Activated naive CD4-positive, alpha-beta T cell treated with anti-CD3 and anti-CD28 coated beads for 36 hours (primary cell): ENCODE measurements at places on chromosomes 7 and 10. TPM values are rescaled to one million over a fixed set of nuclear protein-coding genes. Genes with fewer than 3 reads are reported as not detected.

Gene NPFFR1
- not detected for total RNA-seq

- no peak for DNase-seq
Measured at GRCh38 chr10:60777696-60778213, 523 bp upstream of the CDK1 start.

DNA sequence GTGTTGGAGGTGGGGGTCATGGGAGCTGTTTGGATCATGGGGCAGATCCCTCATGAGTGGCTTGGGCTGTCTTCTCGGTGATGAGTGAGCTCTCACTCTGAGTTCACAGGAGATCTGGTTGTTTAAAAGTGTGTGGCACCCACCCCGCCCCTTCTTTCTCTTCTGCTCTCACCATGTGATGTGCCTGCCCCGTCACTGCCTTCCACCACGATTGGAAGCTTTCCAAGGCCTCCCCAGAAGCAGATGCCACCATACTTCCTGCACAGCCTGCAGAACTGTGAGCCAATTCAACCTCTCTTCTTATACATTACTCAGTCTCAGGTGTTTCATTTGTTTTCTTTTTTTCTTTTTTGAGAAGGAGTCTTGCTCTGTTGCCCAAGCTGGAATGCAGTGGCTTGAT lies 170.0 kb downstream of the PTPN20 start:
- DNase-seq = peak; percentile 43

GRCh38 chr10:62732841-62733653 lies 71.5 kb upstream of the ADO start:
- peak; percentile 67 for DNase-seq

Gene ARHGAP19
- total RNA-seq = 91.9 TPM

DNA sequence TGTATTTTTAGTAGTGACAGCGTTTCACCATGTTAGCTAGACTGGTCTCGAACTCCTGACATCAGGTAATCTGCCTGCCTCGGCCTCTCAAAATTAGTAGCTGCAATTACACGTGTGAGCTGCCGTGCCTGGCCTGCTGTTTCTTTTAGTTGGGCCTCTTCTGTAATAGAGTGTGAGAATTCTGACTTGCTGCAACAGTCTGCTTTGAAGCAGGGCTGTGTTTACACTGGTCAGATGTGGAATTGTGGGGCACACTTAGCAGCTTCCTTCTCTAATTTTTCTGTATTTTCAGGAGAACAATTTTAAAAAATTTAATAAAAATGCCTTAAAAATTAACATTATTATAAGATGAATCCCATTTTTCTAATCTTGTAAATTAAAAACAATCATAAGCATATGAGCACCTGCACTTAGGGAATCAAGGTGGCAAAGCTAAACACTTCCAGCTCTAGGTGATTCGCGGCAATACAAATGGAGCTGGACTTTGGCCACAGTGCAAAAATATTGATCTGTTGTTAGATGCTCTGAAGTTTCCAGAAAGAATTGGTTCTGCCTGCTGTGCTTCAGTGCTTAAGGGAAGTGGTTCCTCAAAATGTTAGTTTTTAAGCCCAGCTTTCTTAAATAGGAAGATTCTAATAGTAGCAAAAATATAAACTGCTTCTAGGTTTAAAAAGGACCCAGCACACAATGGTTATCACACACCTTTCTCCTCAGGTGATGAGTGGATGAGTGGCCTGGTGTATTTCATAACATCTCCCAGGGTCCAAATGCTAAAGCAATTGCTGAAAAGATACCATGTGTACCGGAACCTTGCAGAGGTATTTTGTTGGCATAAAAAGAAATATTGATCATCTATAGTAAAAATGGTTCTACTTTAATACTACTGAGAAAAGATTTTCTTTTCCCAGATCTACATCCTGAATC lies 63.5 kb upstream of the ATRNL1 start:
- DNase-seq = no peak

- DNase-seq = no peak
Measured at GRCh38 chr10:100253041-100253440, 14.4 kb downstream of the CWF19L1 start.

Gene PRPS1L1
- total RNA-seq = not detected
